T-helper 2 cell (primary cell): ENCODE measurements at places on chromosomes 5 and 9.

DNA sequence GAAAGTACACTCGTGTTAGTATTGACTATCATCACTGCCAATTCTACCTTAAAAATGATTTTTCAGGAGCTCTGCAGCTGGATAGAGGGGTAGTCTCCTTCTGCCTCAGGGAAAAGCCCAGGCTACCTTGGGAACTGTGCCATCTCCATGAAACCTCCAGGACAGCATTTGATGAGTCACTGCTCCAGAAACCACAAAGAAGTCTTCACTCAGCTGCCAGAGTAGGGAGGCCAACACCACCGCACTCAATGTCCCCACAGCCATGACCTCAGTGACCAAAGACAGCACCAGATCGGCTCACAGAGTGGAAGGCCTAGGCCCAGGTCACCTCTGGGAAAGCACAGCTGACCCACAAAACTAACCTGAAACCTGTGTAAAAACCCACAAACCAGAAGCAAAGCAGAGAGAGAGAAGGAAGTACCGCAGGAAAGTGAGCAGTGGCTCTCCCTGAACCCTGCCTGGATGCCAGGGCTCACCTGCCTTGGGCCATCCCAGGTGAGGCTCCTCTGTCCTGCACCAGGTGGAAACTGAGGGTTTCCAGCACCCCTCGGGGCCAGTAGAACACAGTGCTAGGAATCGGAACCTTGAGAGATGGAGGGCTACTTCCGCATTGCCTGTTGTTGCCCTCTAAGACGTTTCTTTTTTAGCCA, 30.0 kb downstream of the S1PR3 start:
- DNase-seq = no peak

- no peak for DNase-seq
Measured at GRCh38 chr5:61333321-61333953, 1.4 kb downstream of the ZSWIM6 start.

GRCh38 chr5:107247427-107247826, 423.3 kb downstream of the EFNA5 start:
- no peak for DNase-seq

DNA sequence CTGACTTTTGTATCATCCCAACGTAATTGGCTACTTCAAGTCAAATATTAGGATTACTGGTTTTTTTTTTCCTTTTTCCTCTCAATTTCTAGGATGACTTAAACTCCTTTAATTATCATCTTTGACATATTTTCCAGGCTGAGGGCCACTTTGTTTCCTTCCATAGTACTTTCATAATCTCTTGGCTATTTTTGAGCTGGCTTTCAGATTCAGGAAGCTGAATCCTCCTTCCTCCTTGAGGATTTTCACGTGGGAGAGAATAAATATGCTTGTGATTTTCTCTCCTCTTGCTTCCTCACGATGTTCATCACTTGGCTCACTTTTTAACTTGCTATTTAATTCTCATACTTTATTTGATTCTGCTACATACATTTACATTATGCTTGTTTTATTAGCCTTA, 88.1 kb downstream of the ITGA1 start:
- no peak for DNase-seq

DNA sequence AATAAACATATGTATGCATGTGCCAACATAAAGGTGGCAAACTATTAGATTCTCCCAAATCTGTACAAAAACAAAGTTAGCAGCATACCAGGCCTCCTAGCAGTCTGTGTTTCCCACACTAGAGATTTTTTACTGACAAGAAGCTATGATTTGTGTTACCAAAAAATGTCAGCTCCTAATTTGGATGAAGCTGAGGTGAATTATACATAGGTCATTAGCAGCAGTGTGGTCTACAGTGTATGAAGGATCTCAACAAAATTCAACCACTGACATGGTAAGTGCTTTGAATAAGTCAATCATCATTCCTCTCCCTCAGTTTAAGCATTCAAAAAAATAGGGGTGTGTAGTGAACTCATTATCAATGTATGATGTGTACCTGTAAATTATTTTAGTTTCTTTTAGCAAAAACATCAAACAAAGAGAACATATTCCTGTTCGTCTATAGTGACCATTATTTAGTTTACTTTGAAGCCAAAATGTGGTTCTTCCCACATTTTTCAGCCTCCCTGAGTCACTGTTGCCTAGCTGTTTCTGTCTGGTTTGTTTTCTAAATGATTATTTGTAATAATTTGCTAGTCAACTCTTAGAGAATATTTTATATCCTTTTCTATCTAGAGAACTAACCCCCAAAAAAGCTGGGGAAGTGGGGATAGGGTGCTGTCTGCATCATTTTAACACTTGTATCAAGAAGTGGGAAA, 52.1 kb upstream of the RGMB start:
- no peak for DNase-seq

DNA sequence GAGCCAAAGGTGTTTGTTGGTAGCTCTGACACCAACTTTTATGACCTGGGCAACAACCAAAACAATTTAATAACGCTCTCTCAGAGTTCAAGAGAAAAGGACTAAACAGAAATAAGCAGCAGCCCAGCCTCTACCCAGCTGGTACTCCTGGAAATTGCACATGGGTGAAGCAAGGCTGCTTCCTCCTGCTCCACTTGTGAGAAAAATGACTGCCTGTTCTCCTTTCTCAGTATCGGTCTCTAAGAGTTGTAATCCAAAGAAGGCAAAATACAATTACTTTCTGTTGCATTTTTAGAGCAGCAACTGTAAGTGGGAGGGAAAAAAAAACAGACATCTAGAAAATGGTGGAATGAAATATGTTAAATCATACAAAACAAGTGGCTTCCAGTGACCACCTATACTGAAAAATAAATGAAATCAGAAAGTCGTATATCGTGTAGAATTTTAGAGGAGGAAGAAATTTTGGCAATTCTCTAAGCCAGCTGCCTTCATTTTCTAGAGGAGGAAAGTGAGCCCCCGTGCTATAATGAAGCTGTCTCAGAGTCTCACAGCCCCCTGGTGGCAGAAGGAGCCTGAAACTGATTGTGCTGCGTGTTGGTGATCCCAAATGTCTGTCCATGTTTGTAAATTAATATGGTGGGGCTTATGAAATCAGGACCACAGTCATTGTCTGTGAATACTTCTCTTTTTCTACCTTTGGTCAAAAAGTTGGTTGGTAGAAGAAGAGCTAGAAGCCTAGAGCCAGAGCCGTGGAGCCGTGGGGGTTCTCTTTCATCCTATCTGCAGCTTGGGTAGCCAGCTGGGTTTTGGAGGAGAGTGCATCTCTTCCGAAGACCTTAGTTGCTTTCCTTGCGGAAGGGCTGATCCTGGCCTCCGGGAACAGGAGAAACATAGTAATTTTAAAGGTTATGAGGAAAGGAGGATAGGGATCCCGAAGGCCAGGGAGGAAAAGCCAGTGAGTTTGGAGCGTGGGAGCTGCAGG, 139.9 kb downstream of the PIP5K1B start:
- DNase-seq = no peak

DNA sequence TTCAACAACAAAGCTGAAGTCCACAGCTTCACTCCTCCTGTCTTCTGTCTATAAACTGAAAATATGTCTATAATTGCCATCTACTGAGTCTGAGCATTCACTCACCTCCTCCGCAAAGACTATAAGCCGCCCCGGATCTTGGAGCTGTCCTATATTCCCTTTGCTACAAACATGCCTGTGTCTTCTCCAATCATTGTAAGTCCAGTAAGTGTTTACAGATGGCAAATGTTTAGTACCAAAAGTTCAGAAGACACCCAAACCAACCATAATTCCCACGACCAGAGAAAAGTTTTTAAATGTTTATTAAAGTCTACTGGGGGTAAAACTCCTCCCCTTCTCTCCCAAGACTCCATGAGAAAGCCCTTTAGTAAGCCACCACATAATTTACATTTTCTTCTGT, 80.9 kb downstream of the EBF1 start:
- DNase-seq = no peak
